Stimulated activated CD8-positive, alpha-beta memory T cell treated with anti-CD3 and anti-CD28 coated beads, Interleukin-4, amount 100 ng/mL, for 1 hour (primary cell): ENCODE measurements at places on chromosomes 12 and 14.
A peak's percentile ranks its signal among the peaks of the same experiment; 100 is the strongest.

- DNase-seq = no peak
Measured at GRCh38 chr12:10094646-10095395, 4.0 kb downstream of the CLEC1A start.

DNA sequence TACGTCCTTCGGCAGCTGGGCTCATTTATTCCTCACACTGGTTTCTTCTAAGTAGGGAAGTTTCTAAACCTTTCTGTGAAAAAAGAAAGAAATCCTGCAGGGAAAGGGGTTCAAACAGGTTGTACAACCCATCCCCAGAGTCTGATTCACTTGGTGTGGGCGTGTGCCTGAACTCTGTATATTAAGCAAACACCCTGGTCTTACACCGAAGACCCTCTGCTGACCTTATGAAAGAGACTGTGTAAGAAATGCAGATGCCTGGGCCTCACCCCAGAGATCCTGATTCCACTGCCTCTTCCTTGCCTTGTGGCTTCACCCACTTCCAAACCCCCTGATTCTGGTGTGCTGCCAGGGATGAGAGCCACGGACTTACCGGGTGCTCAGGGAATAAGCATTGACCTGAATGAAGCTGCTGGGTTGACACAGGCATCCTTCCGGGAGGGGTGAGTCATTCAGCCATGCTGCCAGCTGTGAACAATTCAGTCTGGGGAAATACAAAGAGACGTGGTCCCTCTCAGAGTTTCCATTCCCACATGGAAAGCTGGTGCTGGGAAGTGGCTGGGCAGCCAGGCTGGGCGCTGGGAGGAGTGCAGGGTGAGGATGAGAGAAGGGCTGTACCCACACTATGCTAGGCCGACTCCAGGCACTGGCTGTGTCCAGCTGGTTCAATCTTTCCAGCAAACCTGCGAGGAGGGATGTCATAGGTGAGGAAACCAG, 26.5 kb upstream of the ACTN1 start:
- DNase-seq = no peak

DNA sequence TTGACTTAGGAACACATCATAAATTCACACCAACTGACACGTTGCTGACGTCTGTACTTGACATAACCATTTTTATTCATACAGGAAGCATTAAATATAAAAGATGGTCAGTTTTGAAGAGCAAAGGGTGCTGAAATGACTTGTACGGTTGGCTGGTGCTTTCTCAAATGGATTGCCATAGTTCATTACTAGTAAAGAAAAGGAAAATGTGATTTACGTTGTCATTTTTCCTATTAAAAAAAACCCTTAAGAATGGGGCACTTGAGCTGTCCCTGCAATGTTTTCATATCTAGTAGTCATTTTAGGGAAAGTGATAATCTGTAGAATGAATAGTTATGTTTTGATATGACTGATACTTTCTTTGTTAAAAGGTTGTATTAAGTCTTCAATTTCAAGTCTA, 22.5 kb upstream of the MANSC4 start:
- DNase-seq = no peak

DNA sequence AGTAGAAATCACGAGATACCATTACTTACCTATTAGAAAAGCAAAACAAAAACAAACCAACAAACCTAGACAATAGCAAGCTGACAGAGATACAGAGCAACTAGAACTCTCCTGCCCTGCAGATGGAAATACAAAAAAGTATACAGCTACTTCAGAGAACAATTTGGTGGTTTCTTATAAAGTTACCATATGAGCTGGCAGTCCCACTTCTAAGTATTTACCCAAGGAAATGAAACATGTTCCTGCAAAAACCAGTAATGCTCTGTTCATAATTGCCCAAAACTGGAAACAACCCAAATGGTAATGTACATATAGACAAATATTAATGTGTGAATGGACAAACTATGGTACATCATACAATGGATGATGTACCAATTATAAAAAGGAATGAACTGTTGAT, 31.7 kb downstream of the FUT8 start:
- DNase-seq = no peak

DNA sequence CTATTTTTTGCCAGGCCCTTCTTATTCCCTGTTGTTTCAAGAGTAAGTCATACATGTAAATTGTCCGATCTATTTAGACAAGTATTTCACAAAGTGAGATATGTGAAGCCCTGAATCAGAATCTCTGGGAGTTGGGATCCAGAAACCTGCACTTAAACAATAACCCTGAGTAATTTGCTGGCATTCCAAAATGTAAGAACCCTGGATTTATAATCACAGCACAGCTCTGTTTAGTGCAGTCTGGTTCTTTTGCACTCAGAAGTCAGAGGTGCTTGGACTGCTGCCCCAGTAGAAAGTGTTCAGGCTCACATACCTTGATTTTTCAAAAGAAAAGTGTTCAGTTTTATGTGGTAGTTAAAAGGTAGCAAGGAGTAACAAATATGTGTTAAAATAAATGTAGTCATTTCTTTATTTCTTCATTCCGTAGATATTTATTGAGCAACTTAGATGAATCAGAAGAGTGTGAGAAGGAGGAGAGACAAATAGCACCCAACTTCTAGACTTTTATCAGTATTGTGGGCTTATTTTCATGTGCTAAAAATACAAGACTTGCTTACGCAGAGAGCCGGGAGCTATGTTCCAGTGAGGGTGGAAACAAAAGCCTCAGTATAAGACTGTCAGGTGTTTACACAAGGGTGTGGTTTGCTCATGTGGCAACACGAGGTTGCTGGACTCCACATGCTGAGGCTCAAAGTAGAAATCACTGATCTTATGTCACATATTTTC, 70.1 kb downstream of the SYNE2 start:
- DNase-seq = no peak

- no peak for DNase-seq
Measured at GRCh38 chr14:75518625-75519024, 3.6 kb upstream of the BATF start.

- no peak for DNase-seq
Measured at GRCh38 chr12:19409376-19409775, 29.9 kb upstream of the AEBP2 start.

DNA sequence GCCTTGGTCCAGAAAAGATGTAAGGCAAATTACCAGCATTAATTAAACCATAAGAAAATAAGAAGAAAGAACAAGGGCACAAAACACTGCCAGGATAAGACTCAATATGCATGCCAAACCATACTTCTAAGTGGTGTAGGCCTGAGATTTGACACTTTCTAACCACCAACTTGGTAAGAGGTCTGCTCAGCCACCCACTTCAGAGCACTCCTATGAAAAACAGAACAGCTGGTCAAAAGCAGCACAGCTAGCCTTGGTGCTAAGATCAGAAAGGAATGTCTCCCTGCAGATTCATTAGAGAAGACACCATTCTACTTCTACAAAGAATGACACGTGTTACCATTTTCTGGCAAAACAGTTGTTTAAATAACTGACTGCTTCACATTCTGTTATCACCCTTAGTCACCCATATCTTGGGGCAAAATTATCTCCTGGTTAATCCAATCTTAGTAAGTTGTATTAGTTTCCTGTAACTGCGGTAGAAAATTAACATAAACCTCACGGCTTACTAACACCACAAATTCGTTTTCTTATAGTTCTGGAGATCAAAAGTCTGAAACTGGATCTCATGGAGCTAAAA, 13.2 kb downstream of the RPS6KA5 start:
- no peak for DNase-seq

GRCh38 chr14:65302571-65303189, 109.8 kb upstream of the FUT8 start:
- no peak for DNase-seq

DNA sequence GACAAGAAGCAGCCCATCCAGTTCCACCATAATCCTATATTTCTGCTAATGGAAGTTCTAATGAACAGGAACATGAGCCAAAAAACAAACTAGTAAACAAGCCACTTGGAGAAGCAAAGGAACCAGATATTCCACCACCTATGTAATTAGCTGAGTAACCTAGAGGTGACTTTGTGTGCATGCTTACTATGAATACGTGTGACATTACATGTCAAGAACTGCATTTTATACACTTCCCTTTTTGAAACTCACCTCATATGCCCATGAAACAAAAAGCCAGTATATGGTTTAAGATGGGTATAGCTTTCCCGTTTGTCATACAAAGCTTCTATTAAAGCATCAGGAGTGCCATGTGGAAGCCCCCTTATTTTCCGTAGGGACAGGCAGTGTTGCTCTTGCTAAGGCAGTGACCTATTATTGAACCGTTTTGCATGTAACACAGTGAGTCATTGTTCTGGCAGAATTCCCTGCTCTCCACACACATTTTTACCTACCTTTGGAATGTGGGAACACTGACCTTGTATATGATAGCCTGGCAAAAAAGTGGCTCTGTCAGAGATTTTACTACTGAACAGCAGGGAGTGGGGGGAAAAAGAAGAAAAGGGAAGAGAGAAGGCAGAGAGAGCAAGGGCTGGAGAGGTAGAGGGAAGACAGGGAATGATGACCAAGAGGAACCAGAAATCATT, 34.8 kb upstream of the FRMD6 start:
- no peak for DNase-seq

- no peak for DNase-seq
Measured at GRCh38 chr12:109914461-109914860, 14.4 kb downstream of the TCHP start.

DNA sequence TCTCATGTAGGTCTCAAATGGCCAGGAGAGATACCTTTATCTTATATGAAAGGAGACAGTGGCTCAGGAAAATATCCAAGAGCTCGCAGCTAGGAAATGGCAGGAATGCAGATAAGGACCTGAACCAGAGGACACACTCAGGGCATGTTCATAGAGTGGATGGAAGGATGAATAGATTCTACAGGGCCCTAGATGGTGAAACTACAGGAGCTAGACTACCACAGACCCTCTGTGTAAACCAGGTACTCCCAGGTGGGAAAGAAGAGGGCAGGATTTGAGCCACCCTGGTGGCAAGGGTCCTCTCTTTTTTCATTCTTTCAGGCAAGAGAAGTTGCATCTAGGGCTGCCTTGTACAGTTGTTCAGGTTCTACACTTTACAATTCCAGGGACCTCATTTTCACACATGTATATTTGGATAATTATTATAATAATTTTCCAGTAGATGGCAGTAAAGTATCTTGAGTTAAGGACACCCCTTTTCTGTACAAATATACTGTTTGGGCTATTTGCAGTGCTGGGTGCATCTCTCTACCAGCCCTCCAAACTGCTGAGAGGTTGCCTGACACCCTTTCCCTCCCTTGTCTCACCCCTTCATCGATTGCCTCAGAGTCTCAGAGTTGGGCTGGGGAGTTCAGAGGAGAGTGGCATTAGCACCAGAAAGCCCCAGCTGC, 10.5 kb upstream of the ZDHHC22 start:
- no peak for DNase-seq

GRCh38 chr12:85755760-85756159, 80.4 kb downstream of the RASSF9 start:
- DNase-seq = no peak

GRCh38 chr12:108430245-108430644, 84.8 kb upstream of the FICD start:
- DNase-seq = no peak

DNA sequence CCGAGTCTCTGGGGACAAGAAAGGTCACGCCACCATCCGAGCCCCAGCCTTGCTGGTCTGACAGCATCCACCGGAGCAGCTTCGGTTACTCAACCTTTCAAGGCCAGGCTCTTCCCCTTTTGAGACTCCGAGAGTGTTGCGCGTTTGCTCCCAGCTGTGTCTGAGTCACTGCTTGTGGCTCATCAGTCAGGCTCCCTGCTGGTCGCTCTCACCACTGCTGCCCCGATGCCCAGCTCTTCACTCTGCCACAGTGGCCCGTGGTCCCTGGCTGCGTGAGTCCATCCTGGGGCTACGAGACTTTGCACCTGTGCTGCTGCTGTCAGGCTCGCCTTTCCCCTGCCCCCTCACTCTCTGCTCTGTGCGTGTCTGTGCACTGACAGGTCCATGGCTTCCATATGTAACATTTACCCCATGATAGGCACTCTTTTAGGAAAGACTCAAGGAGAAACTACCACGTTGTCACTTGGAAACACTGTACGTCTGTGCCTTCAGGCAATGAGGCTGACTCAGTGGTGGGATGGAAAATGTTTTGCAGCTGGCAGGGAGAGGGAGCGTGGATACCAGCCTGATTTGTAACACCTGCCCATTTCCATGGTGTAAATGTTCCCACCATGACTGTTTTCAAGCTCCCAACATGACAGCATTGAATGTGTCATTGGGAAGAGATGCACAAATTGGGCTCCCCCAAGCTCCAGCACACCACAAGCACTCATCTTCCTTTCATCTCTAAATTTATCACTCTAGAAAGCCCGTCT, 350.7 kb downstream of the TMEM132D start:
- no peak for DNase-seq

GRCh38 chr14:29461101-29461500, 466.5 kb downstream of the PRKD1 start:
- no peak for DNase-seq

DNA sequence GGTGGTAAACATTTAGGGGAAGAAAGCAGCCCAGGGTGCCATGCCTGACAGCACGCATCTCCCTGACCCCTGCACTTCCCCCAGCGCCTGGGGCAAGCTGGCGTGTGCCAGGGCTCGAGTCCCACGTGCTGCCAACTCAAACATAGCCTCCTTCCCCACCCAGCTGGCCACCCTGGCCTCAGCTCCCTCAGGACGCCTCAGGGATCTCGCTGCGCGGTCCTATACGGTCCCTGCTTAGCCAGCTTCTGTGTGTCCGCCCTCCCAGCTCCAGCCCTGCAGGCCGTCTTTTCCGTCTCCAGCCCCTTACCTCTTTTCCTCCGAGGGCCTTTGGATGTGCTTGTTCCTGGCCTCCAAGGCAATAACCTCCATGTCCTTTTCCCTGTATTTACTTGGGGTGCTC, 71.0 kb downstream of the TESC start:
- DNase-seq = no peak

GRCh38 chr12:75921622-75922289, 109.8 kb downstream of the PHLDA1 start:
- no peak for DNase-seq

DNA sequence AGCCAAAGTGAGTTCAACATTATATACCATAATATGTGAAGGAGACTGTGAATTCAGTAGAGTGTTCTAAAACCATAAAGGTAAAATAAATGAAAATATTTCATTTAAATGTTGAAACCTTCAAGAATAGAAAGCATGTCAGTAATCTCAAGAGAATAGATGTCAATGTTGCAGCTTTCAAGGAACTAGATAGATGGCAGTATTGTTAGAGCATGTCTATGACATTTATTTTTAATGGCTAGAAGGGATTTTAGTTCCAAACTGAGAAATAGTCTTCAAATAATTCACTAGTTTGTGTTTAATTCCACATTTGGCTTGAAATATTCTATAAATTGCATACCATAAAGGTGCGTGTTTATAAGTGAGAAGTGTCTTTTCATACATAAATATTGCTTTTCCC, 326.5 kb downstream of the FLRT2 start:
- no peak for DNase-seq

DNA sequence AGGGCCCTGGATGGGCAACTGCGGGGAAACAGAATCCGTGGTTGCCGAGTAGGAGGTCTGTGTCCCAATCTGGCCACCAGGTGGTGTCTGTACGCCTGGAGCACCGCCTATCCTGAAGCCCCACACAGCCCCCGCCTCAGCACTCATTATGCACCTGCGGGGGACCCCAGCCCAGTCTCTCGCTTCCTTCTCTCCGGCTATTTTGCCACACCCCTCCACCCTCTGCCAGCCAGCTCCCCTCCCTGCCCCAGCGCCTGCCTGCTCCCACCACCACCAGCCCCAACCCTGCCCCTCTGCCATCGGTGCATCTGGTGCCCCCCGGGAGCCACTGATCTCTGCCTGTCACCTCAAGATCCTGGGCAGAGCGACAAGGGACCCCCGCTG, 2.2 kb upstream of the NXPH4 start:
- peak; percentile 47 for DNase-seq

GRCh38 chr14:104656014-104656714, 33.3 kb upstream of the INF2 start:
- DNase-seq = no peak

GRCh38 chr14:94505641-94506040, 3.6 kb downstream of the SERPINA12 start:
- no peak for DNase-seq
